Tibial artery (tissue), 4 donors: ENCODE measurements at places on chromosomes 12 and 14.

DNA sequence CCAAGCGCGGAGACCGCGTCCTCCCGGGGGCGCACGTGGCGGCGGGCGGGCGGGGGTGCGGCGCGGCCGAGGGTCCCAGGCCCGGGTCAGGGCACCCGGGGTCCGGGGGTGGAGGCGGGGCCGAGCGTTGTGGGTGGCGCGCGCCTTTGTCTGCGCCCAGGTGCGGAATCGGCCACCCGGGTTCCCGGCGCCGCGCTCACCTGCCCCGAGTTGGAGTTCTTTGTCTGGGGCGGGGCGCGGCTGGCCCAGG, 50.1 kb downstream of the LRCOL1 start:
- DNase-seq, result no peak

- DNase-seq, result no peak
Measured at GRCh38 chr12:123512838-123513665, 20.5 kb downstream of the RILPL1 start.

GRCh38 chr12:23434154-23434553, 515.3 kb downstream of the SOX5 start:
- DNase-seq, result no peak

GRCh38 chr14:94040796-94041195, 14.7 kb downstream of the OTUB2 start:
- DNase-seq, result no peak

GRCh38 chr14:87084908-87085307, 908.1 kb downstream of the GALC start:
- no peak for DNase-seq

DNA sequence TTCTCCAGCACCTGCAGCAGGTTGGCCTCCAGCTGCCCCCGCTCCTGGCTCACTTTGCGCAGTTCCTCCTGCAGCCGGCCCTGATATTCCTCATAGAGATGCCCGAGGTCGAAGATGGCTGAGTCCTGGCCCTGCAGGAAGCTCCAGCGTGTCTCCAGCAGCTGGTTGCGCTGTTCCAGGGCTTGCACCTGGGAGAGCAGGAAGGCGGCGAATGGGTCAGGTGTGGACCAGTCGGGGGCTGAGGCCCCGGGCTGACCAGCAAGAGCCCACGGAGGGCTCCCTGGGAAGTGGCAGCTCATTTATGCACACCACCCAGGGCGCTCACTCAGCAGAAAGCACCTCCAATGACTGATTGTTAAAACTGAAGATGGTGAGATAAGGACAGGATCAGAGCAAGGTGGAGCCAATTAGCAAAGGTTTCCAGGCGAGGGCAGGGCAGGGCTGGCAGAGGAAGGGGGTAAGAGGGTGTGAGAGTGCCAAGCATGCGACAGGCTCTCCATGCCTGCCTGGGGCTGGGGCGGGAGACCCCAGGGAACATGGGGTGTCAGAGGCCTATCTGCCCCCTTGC, 6.3 kb downstream of the KRT80 start:
- DNase-seq, result no peak

DNA sequence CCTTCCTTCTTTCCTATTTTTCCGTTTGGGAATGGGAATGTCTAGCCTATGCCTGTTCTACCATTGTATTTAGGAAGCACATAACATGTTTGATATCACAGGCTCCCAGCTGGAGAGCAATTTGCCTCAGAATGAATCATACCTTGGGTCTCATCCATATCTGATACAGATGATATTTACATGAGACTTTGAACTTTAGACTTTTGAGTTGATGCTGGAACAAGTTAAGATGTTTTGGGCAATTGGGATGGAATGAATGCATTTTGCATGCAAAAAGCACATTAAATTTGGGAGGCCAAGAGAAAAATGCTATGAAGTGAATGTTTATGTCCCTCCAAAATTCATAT, 61.9 kb upstream of the BEGAIN start:
- no peak for DNase-seq

- peak; percentile 87 for DNase-seq
Measured at GRCh38 chr12:53097564-53098353, at the start of gene IGFBP6. Gene IGFBP6 (plus strand): TSS chr12:53097667. CDS start chr12:53097718, 51 bp downstream.

- DNase-seq, result no peak
Measured at GRCh38 chr14:100470523-100470897, 116.7 kb downstream of the BEGAIN start.
